ENCODE measurements at places on chromosomes 5 and 9.
A peak's percentile ranks its signal among the peaks of the same experiment; 100 is the strongest.

- peaks cover 23% of the 10 kb centered on the region for H3K4me1 ChIP-seq
- H3K36me3 ChIP-seq = no peaks in the 10 kb centered on the region
- DNase-seq = peak; percentile 49
- H3K27me3 ChIP-seq = no peaks in the 10 kb centered on the region
- H3K27ac ChIP-seq = peak overlapping the region; percentile 82
- no peak overlapping the region for H3K4me3 ChIP-seq
These were observed 322.9 kb upstream of the RPS23 start for GRCh38 chr5:82601077-82601476.

- peak overlapping the region; percentile 92 for H3K4me3 ChIP-seq
- H3K4me1 ChIP-seq = peaks cover 27% of the 10 kb centered on the region
- H3K27ac ChIP-seq = peak overlapping the region; percentile 89
- DNase-seq = peak; percentile 63
These were observed 2.0 kb downstream of the GADD45G start for GRCh38 chr9:89606624-89607311.

DNA sequence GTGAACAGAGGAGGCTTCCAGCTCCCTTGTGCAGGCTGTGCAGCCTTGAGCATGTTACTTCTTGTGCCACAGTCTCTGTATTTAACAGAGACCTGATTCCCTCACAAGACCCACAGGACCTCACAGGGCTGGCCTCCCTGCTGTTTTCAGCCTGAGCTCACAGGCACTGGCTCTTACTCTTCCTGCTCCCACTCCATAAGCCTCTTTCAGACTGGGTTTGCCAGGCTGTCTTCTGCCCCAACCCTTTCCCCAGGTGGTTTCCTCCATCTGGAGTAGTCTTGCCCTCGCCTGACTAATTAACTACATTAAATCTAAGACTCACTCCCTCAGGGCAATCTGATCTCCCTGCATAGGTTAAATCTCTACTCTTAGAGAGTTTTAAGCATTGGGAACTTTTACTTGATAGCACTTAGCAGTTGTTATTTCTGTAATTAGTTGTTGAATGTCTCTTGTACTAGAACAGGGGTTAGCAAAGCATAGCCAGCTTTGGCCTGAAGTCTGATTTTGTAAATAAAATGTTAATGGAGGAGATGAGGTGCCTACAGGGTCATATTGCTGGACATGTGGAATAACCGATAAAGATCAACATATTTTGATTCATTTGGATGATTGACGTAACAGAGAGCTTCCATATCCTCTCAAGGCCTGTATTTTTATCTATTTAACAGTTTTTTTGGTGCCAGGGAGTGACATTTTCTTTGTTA, 28.6 kb upstream of the SPATA31E1 start:
- H3K4me1 ChIP-seq = no peaks in the 10 kb centered on the region
- H3K4me3 ChIP-seq = no peak overlapping the region
- H3K27ac ChIP-seq = no peak overlapping the region
- H3K27me3 ChIP-seq = no peaks in the 10 kb centered on the region

- no peak overlapping the region for H3K27ac ChIP-seq
- no peaks in the 10 kb centered on the region for H3K27me3 ChIP-seq
- H3K4me3 ChIP-seq = no peak overlapping the region
- H3K36me3 ChIP-seq = no peaks in the 10 kb centered on the region
- no peaks in the 10 kb centered on the region for H3K4me1 ChIP-seq
These were observed 139.4 kb downstream of the GNAQ start for GRCh38 chr9:77892171-77892570.

Measured in hepatocyte (in vitro differentiated cells).